A673 (cell line): ENCODE measurements at places on chromosomes 4 and X. TPM values are rescaled to one million over a fixed set of nuclear protein-coding genes. Genes with fewer than 3 reads are reported as not detected.

DNA sequence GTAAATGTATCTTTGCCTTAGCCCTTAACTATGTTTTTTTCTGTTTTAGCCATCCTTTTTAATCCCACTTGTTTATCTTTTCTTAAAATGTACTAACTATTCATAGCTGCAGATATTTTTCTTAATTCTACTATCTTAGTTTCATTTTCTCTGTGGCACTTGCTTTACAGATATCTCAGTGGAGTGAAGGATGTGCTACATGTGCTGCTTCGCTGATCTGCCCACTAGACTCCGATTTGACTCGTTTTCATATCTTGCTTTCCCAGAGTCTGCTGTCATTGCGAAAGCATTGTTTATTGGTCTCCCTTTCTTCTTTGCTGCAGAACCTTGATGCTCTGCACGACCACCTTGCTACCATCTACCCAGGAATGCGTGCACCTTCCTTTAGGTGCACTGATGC, 30.6 kb downstream of the GUCY1B1 start:
- H3K4me3 ChIP-seq: no peak overlapping the region
- DNase-seq: no peak
- H3K36me3 ChIP-seq: no peaks in the 10 kb centered on the region
- no peaks in the 10 kb centered on the region for H3K27me3 ChIP-seq

LONRF3 gene
- 0.11 TPM in 1 of 2 replicates, not detected in the other for total RNA-seq

CT45A9 gene
- not detected in 2 replicates for total RNA-seq

UGT2A2 gene
- total RNA-seq: not detected in 2 replicates

GRCh38 chrX:52341493-52341892, 27.3 kb upstream of the XAGE2 start:
- no peaks in the 10 kb centered on the region for H3K36me3 ChIP-seq
- H3K27ac ChIP-seq: no peak overlapping the region
- no peak overlapping the region for H3K4me3 ChIP-seq
- H3K27me3 ChIP-seq: no peaks in the 10 kb centered on the region
- DNase-seq: no peak

USP26 gene
- total RNA-seq: not detected in 2 replicates

- peaks cover 19% of the 10 kb centered on the region for H3K4me1 ChIP-seq
- no peak for DNase-seq
- H3K4me3 ChIP-seq: no peak overlapping the region
Observed at GRCh38 chr4:150126201-150126863, 48.1 kb downstream of the DCLK2 start.

- no peaks in the 10 kb centered on the region for H3K36me3 ChIP-seq
- peaks cover 26% of the 10 kb centered on the region for H3K4me1 ChIP-seq
- H3K4me3 ChIP-seq: no peak overlapping the region
- peak; percentile 63 for DNase-seq
- H3K27ac ChIP-seq: no peak overlapping the region
- no peaks in the 10 kb centered on the region for H3K27me3 ChIP-seq
Observed at GRCh38 chr4:95095348-95095974, 337.7 kb downstream of the BMPR1B start.

DNA sequence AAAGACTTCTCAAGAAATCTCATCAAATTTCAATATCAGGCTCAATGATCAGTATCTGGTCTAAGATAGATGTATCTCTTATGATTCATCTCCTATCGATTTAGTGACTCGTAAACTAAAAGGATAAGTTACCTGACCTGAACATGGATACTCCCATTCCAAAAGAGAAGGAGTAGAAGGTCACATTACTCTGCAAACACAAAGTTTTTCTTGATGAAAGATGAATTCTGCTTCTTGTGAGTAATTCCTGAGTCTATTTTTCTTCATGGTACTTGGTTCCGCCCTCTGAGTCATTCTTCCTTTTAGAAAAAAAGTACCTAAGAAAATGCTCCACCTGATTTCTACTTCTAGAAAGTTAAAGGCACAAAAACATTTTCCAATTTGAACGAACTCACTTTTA, 223.1 kb upstream of the SLIT2 start:
- H3K4me1 ChIP-seq: no peaks in the 10 kb centered on the region
- H3K27me3 ChIP-seq: no peaks in the 10 kb centered on the region
- no peaks in the 10 kb centered on the region for H3K36me3 ChIP-seq
- no peak overlapping the region for H3K4me3 ChIP-seq
- no peak overlapping the region for H3K27ac ChIP-seq

- no peak overlapping the region for H3K27ac ChIP-seq
- no peaks in the 10 kb centered on the region for H3K27me3 ChIP-seq
- H3K36me3 ChIP-seq: no peaks in the 10 kb centered on the region
- H3K4me3 ChIP-seq: no peak overlapping the region
- DNase-seq: no peak
- H3K4me1 ChIP-seq: no peaks in the 10 kb centered on the region
Observed at GRCh38 chrX:96563646-96564045, 121.0 kb upstream of the DIAPH2 start.

JAKMIP1 gene
- total RNA-seq: not detected in 2 replicates

GAGE12H gene
- not detected in 2 replicates for total RNA-seq

DNA sequence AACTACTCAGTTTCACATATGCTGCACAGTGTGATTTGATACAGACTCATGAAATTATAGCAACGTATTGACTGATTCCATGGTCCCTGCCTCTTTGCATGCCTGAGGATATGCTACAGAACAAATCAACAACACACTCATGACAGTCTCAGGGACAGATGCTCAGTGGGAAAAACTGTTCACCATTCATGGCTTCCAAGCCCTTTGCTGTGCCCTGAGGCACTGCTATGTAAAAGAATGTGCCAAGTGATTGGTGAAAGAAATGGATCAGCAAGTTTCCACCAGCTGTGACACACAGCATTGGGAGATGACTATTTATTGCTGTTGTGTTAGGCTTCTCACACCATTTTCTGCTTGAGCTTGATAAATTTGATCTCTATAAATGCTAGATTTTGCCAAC, 825.6 kb upstream of the INTU start:
- H3K27ac ChIP-seq: no peak overlapping the region

DNA sequence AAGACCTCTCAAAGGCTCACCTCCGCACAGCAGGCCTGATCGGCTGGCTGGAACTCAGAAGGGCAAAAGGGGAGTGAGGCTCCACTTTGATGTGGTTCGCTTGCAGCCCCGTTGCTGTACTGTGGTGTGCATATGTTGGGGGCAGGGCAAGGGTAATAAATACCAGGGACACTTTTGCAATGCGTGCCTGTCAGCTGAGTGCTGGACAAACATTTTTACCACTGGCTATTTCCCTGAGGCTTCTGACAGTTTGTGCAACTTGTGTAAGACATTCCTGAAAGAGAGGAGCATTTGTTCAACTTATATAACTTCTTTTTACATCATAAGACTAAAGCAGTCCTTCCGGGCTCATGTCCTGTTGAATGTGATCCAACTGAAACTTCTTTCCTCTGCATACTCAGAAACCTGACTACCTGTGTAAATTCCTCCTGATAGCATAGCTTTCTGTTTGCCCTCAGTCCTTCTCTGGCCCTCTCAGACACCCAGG, 82.3 kb downstream of the SPRY1 start:
- no peak overlapping the region for H3K4me3 ChIP-seq
- H3K4me1 ChIP-seq: peaks cover 6% of the 10 kb centered on the region
- DNase-seq: no peak
- no peaks in the 10 kb centered on the region for H3K27me3 ChIP-seq
- H3K36me3 ChIP-seq: no peaks in the 10 kb centered on the region

- H3K4me1 ChIP-seq: no peaks in the 10 kb centered on the region
- no peaks in the 10 kb centered on the region for H3K36me3 ChIP-seq
- H3K27ac ChIP-seq: no peak overlapping the region
- DNase-seq: peak; percentile 24
- H3K4me3 ChIP-seq: no peak overlapping the region
- H3K27me3 ChIP-seq: no peaks in the 10 kb centered on the region
Observed at GRCh38 chrX:92260102-92260501, 480.9 kb downstream of the PCDH11X start.

DNA sequence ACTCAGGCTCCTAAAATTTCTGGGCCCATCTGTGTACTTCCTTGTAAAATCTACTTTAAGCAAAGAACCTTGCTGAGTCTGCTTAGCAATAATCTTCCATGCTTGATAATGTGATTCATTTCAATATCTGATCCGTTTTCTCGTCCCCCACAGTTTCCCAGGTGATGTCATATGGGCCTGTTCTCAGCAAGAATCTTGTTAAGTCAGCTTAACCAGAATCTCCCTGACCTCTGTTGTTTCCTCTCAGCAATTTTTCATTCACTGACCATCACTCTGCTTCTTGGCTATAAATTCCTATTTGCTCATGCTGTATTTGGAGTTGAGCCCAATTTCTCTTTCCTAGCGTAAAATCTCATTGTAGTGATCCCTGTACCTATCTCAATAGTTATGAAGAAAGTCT, 13.9 kb downstream of the CSN2 start:
- H3K27me3 ChIP-seq: no peaks in the 10 kb centered on the region
- no peak for DNase-seq
- H3K4me3 ChIP-seq: no peak overlapping the region
- no peak overlapping the region for H3K27ac ChIP-seq
- H3K4me1 ChIP-seq: no peaks in the 10 kb centered on the region

SPANXD gene
- total RNA-seq: not detected in 2 replicates

LRAT gene
- 1.1 and 1.7 TPM in 2 replicates for total RNA-seq

DNA sequence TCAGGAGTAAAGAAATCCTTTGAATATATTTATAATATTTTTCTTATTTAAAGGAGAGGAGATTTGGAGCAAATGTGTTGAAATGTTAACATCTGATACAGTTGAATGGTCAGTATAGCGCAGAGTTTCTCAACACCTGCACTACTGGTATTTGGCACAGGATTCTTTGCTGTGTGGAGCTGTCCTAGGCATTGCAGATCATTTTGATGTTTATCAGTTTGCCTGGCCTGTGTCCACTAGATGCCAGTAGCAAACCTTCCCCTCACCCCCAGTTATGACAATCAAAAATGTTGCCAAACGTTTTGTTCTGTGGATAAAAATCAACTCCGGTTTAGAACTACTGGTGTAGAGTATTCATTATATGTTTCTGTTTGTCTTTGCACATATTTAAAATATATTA, 765.3 kb upstream of the SLIT2 start:
- no peaks in the 10 kb centered on the region for H3K27me3 ChIP-seq
- peaks cover 11% of the 10 kb centered on the region for H3K4me1 ChIP-seq
- DNase-seq: peak; percentile 42

GRCh38 chr4:158442736-158443135, 78.9 kb upstream of the RXFP1 start:
- no peaks in the 10 kb centered on the region for H3K4me1 ChIP-seq
- DNase-seq: no peak
- no peak overlapping the region for H3K4me3 ChIP-seq
- H3K27me3 ChIP-seq: no peaks in the 10 kb centered on the region
- H3K36me3 ChIP-seq: no peaks in the 10 kb centered on the region

DGKK gene
- 9.6 and 10.8 TPM in 2 replicates for total RNA-seq

GRCh38 chrX:63581398-63581797, 203.6 kb downstream of the ARHGEF9 start:
- no peak for DNase-seq
- no peaks in the 10 kb centered on the region for H3K27me3 ChIP-seq
- H3K36me3 ChIP-seq: no peaks in the 10 kb centered on the region

DNA sequence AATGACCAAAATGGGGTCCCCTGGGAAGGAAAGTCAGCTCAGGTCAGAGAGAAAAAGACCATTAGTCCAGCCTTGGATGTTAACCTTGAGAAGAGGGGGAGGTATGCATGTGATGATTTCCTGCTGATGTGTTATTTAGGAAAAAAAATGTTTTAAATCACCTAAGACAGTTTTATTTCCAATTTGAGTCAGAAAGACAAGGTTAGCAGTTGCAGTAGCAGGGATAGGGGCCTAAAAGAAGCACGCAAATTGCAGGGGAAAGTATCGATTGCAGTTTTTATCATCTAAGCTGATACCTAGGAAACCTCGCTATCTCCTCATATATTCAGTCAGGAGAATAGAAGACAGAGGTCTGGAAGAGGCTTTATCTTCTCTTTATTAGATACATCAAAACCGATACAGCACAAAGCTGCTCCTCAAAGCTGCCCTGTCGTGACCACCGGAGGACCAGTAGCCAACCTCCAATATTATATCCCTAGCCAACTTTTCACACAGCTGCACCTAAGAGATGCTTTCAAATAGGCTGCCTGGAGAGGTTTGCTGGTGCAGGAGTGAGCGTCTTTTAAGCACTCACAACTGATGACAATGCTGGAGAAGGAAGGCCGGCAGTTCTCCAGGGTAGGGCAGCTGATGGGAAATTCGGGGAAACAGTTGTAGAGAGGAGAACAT, 289.4 kb downstream of the INPP4B start:
- H3K27ac ChIP-seq: no peak overlapping the region
- no peaks in the 10 kb centered on the region for H3K27me3 ChIP-seq
- no peaks in the 10 kb centered on the region for H3K36me3 ChIP-seq
- H3K4me1 ChIP-seq: no peaks in the 10 kb centered on the region

MTNR1A gene
- total RNA-seq: 1.2 and 3.0 TPM in 2 replicates

PIN4 gene
- 20.0 and 21.3 TPM in 2 replicates for total RNA-seq

DNA sequence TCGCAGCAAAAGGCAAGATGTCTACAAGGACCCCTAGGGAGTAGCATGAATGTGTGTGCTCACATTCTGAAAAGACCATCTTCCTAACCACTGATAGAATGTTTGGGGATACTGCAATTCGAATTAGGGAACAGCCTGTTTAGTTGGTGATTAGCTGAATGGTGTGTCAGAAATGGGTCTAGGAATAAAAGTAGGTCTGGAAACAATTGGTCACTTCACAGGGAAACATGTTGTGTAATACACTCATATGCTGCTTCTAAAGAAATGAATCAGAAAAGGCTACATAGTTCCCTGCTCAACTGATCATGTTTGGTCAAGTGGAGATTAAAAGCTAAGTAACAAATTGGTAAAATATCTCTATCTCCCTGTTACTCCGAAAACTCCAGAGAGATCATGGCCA, 2362.4 kb upstream of the TENM3 start:
- no peak overlapping the region for H3K27ac ChIP-seq
- no peak for DNase-seq
- H3K36me3 ChIP-seq: no peaks in the 10 kb centered on the region
- H3K4me3 ChIP-seq: no peak overlapping the region
